Stimulated activated CD8-positive, alpha-beta memory T cell treated with anti-CD3 and anti-CD28 coated beads, Interleukin-4, amount 100 ng/mL, for 48 hours (primary cell): ENCODE measurements at places on chromosomes 1 and 21.

DNA sequence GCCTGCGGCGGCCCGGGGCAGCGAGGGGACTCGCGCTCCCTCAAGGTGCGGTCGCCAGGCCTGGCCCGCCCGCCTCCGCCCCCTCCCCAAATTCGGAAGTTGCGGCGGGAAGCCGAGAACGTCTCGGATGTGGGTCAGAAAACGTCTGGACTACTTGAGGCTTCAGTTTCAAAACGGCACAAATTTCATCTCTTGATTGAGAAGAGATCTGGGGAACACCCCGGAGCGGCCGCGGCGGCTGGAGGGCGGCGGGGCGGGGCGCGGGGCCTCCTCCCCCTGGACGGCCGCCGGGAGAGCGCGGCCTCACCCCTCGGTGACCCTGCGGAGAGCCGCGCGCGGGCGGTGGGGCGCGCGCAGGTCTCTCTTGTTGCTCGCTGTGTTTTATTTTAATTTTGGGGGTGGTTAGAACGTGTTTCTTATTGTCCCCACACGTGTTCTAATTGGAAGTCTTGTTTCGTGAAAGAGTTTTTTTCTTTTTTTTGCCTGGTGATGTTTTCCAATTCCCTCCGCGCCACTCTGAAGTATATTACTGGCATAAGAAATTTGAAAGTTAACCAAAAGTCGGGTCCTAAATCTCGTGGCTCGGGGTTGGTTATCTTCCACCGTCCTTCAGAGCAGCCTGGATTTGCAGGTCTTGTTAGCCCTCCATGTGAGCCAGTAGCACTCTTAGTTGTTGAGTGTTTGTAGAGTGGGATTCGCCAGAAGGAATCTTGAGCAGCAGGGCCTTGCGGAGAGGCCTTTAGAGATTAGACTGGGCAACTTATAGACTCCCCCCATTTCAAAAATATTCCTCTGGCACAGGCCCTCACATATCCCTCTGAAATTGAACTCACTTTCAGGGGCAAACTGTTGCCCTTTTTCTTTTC lies 749 bp downstream of the PCBP3 start:
- DNase-seq: no peak

DNA sequence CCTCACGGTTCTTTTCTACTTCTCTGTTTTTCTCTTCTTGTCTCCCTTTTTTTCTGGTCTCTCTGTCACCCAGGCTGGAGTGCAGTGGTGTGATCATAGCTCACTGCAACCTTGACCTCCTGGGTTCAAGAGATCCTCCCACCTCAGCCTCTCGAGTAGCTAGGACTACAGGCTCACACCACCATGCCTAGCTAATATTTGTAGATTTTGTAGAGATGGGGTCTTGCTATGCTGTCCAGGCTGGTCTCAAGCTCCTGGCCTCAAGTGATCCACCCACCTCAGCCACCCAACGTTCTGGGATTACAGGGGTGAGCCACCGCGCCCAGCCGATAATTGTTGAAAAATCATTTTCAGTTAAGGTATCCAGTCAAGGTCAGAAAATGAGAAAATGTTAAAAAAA lies 25.9 kb upstream of the LGALS8 start:
- no peak for DNase-seq

DNA sequence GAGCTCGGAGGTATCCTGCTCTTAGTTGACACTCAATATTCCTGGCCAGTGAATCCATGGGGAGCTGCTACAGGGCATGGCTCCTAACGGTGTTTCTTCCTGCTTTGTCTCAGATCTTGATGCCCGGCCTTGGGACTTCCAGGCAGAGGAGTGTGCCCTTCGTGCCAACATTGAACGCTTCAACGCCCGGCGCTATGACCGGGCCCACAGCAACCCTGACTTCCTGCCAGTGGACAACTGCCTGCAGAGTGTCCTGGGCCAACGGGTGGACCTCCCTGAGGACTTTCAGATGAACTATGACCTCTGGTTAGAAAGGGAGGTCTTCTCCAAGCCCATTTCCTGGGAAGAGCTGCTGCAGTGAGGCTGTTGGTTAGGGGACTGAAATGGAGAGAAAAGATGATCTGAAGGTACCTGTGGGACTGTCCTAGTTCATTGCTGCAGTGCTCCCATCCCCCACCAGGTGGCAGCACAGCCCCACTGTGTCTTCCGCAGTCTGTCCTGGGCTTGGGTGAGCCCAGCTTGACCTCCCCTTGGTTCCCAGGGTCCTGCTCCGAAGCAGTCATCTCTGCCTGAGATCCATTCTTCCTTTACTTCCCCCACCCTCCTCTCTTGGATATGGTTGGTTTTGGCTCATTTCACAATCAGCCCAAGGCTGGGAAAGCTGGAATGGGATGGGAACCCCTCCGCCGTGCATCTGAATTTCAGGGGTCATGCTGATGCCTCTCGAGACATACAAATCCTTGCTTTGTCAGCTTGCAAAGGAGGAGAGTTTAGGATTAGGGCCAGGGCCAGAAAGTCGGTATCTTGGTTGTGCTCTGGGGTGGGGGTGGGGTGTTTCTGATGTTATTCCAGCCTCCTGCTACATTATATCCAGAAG lies 16.7 kb downstream of the ALX3 start:
- peak; percentile 89 for DNase-seq

DNA sequence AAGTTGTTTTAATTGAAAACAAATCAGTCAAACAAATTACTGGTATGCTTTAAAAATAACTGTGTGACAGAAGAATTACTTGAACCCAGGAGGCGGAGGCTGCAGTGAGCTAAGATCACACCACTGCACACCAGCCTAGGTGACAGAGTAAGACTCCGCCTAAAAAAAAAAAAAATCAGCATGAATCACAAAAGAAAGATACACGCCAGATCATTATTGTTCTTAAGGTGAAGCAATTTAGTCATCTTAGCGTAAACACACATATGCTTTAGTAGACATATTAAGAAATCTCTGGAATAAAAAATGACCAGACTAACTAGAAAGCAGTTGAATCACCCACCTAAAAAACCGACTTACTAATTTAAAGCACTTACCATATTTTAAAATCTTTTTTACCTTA lies 20.2 kb downstream of the RERE start:
- no peak for DNase-seq

GRCh38 chr1:48676822-48677221 lies 99.9 kb downstream of the BEND5 start:
- DNase-seq: no peak

GRCh38 chr1:50971748-50972305 lies 1.8 kb downstream of the CDKN2C start:
- no peak for DNase-seq

- DNase-seq: no peak
Observed at GRCh38 chr1:245510144-245510543, 355.4 kb downstream of the KIF26B start.
